ENCODE measurements at places on chromosomes 1 and 21.

GRCh38 chr1:203454986-203455471 lies 20.6 kb upstream of the PRELP start:
- DNase-seq = no peak

- DNase-seq = no peak
These were observed 72.3 kb downstream of the RUSC1 start for GRCh38 chr1:155392898-155393411.

- DNase-seq = no peak
These were observed 40.2 kb downstream of the STX6 start for GRCh38 chr1:180982422-180982821.

DNA sequence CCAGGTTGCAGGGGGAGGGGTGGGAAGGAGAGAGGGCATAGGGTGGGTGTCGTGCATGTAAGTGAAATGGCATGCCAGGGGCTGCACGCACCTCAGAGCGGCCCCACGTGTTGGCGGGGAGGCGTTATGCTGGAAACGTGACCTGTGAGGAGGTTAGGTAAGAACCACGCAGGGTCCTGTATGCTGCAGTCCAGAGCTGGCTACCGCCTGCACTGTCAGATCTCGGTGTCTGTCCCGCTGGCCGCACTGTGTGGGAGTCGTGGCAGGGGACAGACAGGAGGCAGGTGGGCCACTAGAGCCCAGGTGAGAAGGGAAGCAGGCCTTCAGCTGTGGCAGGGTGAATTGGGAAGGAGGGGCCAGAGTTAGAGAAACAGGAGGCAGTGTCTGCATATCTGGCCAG lies 79.7 kb downstream of the GALNT2 start:
- no peak for DNase-seq

DNA sequence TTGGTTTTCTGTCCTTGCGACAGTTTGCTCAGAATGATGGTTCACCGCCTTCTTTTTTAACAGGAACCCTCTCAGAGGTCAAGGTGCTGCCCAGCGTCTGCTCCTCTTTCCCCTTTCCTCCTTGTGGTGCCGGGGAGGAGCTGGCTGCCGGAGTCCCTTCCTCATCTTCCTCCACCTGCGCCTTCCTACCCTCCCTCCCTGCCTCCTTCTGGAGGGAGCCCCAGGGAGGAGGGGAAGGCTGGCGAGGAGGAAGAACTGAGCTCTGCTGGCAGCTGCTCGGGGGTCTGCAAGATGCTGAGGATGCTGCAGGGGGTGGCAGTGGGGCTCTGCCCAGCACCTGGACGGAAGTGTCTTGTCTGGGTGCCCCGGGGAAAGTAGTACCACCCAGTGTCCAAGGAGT lies 31.2 kb downstream of the BACE2 start:
- no peak for DNase-seq

GRCh38 chr21:33265664-33266049 lies 510 bp upstream of the IL10RB start:
- no peak for DNase-seq

GRCh38 chr1:161872506-161872905 lies 106.4 kb downstream of the ATF6 start:
- no peak for DNase-seq

- no peak for DNase-seq
These were observed 124.0 kb downstream of the CNIH3 start for GRCh38 chr1:224739997-224740684.
